ENCODE measurements at places on chromosomes 5 and 9.
A peak's percentile ranks its signal among the peaks of the same experiment; 100 is the strongest.

DNA sequence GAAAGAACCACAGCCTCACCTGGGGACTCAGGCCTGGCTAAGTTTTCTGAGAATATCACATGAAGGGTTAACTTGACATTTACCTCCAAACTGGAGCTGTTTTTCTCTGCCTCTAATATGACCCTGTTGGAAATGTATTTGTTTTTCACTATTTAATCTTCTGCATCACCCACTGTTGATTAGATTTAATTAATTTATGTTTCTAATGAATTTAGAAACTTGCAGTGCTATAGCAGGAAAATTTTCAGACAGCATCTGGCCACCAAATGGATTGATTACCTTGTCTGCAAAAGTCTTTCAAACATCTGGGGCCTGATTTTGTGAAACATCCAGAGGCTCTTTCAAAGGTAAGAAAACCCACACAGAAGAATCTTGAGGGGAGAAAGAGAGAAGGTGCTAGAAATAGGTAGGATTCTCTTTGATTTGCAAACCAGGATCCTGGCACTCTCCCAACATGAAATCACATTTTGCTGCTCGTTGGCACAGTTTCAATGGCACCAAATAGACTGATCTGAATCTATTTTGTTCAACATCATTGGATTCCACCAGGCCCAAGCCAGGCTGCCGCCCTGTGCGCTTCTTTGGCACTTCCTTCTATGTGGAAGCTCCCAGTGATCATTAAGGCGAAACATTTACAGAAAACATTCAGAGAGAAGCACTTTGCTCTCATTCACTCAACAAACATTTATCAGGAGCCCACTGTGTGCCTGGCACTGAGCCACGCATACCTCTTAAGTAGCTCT, 157.3 kb downstream of the PPP2R2B start:
- DNase-seq, result no peak

- DNase-seq, result no peak
Measured at GRCh38 chr5:165057145-165057544, 1551.7 kb downstream of the MAT2B start.

- peak; percentile 50 for DNase-seq
Measured at GRCh38 chr5:96807075-96807654, 580 bp downstream of the ERAP1 start.

- DNase-seq, result no peak
Measured at GRCh38 chr5:40453689-40454088, 226.0 kb upstream of the PTGER4 start.

DNA sequence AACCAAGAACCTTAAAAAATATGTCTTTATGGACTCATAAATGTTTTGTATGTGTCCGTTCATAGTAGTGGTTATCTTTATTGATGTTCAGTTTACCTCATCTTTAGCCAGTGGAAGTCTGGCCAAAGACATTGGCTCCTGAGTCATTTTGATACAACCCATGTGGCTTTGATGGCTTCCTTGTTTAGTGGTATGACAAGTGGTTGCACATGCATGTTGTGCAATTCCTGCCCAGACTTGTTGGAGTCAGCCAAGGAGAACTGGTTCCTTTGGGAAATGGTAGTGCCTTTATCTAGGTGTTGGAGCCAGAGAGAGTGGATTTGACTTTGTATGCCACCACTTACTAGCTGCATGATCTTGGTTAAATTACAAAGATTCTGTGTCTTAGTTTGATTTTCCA, 94.3 kb downstream of the RPS23 start:
- peak; percentile 66 for DNase-seq

GRCh38 chr9:95044731-95045508, 272.6 kb downstream of the FANCC start:
- no peak for DNase-seq

DNA sequence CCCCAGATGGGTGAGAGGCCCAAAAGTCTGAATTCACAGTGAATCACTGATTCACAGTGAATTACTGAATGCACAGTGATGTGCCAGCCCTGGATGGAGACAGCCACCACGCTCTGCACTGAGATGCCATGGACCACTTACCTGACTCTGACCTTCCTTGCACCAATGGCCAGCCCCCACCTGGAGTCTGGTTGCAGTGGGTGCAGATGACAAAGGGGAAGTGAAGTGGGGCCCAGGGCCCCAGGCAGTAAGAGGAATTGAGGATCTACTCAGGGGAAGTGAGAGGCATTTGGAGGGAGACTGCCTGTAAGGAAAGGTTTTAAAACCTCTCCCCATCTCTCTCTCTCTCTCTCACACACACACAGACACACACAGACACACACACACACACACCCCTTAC, 412.1 kb downstream of the CYLC2 start:
- DNase-seq, result no peak

- DNase-seq, result peak; percentile 36
Measured at GRCh38 chr5:173742432-173742816, 126.0 kb upstream of the BOD1 start.

DNA sequence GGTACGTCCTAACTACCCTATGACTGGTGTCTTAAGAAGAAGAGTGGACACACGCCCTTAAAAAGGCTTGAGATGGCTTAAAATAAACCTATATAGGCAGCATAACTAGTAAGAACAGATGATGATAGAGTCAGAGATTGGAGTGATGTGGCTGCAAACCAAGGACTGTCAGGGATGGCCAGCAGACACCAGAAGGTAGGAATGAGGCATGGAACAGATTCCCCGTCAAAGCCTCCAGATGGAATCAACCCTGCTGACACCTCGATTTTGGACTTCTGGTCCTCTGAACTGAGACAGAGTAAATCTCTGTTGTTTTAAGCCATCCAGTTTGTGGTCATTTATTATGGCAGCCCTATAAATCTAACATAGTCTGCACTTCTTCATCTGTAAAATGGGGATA, 7.4 kb downstream of the TMOD1 start:
- DNase-seq, result no peak

DNA sequence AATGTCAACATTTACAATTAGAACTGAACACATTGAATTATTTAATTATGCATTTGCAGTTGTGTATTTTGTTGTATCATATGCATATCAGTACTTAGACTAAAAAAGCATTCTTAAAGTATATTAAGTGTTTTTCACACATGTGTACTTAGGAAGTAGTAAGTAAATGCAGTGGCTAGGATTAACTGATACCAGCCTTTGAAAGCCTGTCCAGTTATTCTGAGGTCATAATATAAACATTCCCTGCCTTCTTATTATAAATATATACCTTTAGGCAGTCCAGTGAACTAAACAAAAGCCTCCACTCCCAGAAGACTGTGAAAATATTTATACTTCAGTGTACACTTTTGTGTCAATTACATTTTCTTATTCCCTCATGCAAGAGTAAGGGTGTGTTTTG, 83.8 kb downstream of the TLE4 start:
- no peak for DNase-seq

DNA sequence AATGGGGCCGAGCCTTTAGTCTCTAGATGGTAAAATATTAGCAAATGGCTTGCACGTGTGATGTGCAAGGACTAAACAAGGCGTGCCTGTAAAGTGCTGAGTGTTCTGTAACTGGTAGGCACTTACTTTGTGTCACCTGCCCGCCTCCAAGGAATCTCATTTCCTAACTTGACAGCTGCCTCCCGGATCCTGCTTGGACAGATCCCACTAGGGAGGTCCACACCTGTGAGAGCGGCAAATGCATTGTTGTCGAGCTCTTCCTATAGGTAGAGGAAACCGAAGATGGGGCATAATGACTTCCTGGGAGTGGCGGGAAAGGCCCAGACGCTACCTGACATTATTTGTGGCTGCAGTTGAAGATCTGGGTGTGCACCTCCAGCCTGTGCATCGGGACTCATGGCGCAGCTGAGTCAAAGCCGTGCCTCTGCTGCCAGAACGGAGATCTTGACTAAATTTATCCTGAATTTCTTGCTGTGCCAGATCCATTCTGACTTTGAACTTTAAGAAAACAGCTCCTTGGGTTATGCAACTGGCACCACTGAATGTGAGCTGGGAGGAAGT, 79.8 kb downstream of the TENT4A start:
- peak; percentile 12 for DNase-seq

DNA sequence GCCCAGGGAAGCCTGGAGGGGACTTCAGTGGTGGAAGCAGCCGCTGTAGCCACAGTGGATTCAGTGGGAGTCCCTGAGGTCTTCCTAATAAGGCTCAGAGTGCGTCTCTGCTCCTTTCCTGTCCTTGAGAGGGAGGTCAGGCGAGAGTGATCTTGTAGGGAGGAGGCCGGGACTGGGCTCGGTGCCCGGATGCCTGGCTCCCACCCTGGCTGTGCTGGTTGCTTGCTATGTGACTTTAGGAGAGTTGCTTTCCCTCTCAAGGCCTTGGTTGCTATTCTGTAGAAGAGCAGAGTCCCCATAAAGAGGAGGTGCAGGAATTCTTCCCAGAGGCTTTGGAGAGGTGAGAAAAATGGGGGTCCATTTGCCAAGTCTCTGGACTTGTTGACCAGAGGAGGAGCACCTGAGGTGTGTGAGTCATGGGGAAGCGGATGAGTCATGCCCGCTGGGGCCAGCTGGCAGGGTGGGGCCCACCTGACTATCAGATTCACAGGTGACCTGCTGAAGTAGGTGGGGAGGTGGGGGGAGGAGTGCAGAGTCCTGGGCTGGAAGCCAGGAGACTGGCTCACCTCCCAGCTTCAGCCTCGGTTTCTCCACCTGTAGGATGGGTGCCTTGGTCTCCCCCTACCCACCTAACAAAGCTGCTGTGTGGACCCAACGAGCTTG, 13.8 kb downstream of the GSN start:
- DNase-seq, result no peak

DNA sequence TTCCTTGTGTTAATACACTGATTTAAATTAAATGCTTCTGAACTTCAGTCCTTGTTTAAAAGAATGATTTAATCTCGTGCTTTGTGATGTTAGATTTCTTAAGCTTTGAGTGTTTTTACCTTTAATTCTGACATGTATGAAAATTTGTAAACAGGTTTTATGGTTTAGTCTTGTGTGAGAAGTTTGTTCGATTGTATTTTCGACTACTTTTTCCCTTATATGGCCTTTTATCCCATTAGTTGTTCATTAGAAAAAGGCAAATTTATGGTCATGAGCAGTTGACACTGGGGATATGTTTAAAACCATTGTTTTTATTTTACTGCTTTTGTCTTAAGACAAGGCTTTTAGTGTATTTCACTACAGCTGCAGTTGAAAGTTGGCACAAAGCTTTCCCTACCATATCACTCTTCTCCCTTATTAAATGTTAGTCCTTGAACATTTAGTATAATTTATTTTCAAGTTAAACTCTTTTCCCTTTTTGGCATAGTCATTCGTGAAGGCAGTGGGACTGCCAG, 3.3 kb downstream of the UBE2R2 start:
- no peak for DNase-seq

- DNase-seq, result no peak
Measured at GRCh38 chr9:24073007-24073592, 247.1 kb upstream of the ELAVL2 start.

GRCh38 chr5:173662581-173663351, 46.3 kb upstream of the BOD1 start:
- no peak for DNase-seq

GRCh38 chr5:111386832-111387162, 125.5 kb downstream of the STARD4 start:
- DNase-seq, result no peak

GRCh38 chr9:138063785-138064184, 186.2 kb downstream of the CACNA1B start:
- DNase-seq, result no peak

GRCh38 chr5:17154211-17154996, 63.0 kb upstream of the BASP1 start:
- DNase-seq, result peak; percentile 21

GRCh38 chr5:160048131-160048530, 39.2 kb downstream of the TTC1 start:
- no peak for DNase-seq

GRCh38 chr9:21964925-21965385, 29.2 kb downstream of the CDKN2A start:
- peak; percentile 43 for DNase-seq
